Esophagus mucosa (tissue), 1 donor: ENCODE measurements at places on chromosomes 3 and 15. TPM values are rescaled to one million over a fixed set of nuclear protein-coding genes. Genes with fewer than 3 reads are reported as not detected.

GRCh38 chr15:69375151-69375790 lies 38.9 kb upstream of the KIF23 start:
- ATAC-seq, result no peak

Gene GTF2A2
- total RNA-seq, result 61.5 TPM

- peak; percentile 92 for ATAC-seq
Measured at GRCh38 chr15:101359365-101359947, 64.4 kb upstream of the SNRPA1 start.

DNA sequence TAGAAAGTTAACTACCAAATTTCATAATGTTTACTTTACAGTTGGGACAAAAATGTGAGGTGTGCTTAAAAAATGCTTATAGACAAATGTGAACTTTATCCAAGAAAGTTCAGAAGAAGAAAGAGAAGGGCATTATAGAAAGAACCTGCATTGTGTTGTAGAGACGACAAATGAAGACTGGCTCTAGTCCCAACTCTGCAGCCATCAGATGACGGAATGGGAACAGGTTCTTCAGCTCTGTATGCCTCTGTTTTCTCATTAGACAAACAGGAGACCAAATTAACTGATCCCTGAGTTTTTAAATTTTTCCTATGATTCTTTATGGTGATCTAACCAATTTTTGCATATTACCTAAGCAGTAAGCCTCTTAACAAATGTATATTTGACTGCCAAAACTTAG lies 49.2 kb downstream of the PDZRN3 start:
- ATAC-seq, result no peak

DNA sequence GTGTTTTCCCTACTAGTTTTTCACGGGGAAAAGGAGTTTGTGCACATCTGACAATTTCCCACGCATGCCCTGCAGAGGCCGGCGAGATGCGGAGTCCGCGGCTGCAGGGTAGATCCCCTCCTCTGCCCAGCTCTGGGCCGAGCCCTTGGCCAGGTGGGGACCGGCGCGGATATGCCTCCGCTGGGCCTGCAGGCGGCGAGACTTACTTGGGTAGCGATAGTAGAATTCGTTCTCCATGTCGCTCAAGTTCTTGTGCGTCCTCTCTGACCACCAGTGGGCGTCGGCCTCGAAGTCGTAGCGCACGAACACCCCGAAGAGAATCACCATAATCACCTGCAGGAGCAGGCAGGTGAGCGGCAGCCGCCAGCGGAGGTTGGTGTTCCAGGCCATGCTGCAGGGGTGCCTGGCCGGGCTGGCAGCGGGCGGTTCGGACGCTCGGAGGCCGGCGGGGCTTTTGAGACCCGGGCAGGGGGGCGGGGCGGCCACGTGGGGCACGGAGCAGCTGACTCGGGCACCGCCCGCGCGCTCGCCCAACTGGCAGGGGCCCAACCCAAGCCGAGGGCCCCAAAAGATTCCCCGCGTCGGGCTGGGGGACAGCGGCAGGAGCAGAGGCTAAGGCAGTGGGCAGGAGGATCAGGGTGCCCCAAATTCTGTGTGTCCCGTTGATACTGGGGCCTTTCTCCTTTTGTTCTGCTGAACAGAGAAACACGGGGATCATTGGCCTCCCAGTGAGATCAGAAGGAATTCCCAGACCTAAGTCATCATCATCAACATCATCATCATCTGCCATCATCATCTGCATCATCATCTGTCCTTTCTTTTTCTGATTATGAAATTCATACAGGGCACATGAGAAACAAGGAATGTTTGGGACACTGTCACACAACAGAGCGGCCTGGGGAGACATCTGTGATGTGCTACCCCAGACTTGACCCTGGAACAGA lies at the start of gene RHCG:
Gene RHCG (minus strand): TSS at position 429 of the 944 bp plus-strand sequence. CDS start 39 bp downstream, at position 390.
- peak; percentile 38 for ATAC-seq

DNA sequence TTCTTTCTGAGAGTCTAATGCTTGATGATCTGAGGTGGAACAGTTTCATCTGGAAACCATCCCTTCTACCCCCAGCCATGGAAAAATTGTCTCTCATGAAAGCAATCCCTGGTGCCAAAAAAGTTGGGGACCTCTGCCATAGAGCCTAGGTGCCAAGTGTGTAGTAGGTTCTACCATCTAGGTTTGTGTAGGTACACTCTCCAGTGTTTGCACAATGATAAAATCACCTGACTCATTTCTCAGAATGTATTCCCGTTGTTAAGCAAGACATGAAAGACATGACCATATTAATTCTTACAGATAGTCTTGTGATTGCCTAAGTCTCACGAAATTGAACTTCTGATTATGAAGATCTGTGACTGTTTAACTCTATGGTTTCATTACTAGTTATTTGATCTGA lies 68.6 kb downstream of the KAT2B start:
- no peak for ATAC-seq

Gene RTP1
- not detected for total RNA-seq

- ATAC-seq, result no peak
Measured at GRCh38 chr3:59388555-59389270, 338.9 kb upstream of the CFAP20DC start.

DNA sequence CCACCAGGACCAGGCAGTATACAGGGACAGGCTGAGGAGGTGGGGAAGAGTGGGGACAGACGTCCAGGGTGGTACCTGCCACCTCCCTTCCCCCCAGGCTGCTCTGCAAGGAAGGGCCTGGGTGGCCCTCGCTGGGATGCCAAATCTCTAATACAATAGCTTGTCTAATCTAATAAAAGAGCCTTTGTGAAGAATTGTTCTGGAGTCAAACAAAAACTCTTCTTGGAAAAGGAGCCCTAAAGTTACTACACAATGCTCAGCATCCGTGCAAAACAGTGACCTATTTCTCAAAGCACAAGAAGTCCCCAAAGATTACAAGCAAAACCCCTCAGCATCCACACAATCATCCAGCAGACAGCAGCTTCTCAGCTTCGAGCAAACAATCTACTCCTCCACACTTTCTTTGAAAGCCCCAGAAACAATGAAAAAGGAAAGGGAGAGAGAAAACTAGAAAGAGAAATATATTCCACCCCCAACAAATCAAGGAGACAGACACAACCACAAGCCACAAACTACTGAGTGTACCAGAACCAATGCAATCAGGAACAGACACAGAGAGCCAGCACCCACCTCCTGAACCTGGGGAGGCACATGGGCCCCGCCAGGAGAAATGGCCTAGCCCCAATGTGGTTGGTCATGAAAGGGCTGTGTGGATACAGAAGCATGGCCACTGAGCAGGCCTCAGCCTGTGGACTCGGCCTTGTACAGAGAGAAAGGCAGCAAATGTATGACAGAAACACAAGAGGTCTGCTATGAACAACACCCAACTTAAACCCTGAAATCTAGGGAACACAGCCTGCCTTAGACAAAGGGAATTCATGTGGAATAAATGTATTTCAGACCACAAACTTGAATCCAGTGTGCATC lies 177.1 kb upstream of the CHRNA7 start:
- no peak for ATAC-seq
